Keratinocyte (primary cell): ENCODE measurements at places on chromosomes 6 and 20. TPM values are rescaled to one million over a fixed set of nuclear protein-coding genes. Genes with fewer than 3 reads are reported as not detected.
A peak's percentile ranks its signal among the peaks of the same experiment; 100 is the strongest.

DNA sequence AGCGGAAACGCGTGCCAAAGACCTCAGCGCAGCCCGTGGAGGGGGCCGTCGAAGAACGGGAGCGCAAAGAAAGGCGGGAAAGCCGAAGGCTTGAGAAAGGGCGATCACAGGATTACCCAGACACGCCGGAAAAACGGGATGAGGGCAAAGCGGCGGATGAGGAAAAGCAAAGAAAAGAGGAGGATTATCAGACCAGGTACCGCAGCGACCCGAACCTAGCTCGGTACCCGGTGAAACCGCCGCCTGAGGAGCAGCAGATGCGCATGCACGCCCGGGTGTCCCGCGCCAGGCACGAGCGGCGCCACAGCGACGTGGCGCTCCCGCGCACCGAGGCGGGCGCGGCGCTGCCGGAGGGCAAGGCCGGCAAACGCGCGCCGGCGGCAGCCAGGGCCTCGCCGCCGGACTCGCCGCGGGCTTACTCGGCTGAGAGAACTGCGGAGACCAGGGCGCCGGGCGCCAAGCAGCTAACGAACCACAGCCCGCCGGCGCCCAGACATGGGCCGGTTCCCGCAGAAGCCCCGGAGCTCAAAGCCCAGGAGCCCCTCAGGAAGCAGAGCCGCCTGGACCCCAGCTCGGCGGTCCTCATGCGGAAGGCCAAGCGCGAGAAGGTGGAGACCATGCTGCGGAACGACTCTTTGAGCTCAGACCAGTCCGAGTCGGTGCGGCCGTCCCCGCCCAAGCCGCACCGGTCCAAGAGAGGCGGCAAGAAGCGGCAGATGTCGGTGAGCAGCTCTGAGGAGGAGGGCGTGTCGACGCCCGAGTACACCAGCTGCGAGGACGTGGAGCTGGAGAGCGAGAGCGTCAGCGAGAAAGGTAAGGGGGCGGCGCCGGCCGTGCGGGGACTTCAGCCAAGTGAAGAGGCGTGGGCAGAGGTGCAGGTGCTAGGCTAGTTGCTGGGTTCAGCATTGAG, 296.2 kb downstream of the RIMS1 start:
- peaks cover 31% of the 10 kb centered on the region for H3K27me3 ChIP-seq
- peak overlapping the region; percentile 59 for H3K4me3 ChIP-seq
- no peak overlapping the region for H3K27ac ChIP-seq
- H3K36me3 ChIP-seq: no peaks in the 10 kb centered on the region

STX7 gene
- polyA plus RNA-seq: 28.8 to 41.0 TPM (median 34.9 TPM) in 3 replicates

DNA sequence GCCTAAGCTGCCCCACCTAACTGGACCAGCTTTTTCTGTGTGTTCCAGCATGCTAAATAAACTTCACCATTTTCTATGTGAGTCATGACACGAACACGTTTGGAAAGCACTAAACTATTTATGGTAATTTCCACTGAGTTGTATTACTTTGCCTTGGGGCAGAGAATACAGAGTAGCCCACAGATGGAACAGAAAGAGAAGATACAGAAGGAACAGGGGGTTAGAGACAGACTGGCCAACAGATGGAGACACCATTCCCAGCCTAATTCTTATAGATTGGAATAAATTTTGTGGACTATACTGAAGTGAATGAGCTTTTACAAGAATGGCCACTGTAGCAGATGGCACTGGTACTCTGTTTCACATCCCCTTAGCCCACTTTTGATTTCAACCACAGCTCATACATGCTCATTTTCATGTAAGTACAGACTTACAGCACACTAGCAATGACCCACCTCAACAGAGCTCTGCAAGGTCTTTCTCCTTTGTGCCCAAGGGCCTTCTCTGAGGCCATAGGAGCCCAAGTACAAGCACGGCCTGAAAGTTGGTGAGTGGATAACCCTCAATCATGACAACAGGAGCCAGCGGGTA, 13.1 kb upstream of the NT5DC1 start:
- H3K36me3 ChIP-seq: no peaks in the 10 kb centered on the region
- H3K4me1 ChIP-seq: peaks cover 15% of the 10 kb centered on the region
- H3K27me3 ChIP-seq: no peaks in the 10 kb centered on the region
- no peak overlapping the region for H3K4me3 ChIP-seq
- no peak for DNase-seq

DNA sequence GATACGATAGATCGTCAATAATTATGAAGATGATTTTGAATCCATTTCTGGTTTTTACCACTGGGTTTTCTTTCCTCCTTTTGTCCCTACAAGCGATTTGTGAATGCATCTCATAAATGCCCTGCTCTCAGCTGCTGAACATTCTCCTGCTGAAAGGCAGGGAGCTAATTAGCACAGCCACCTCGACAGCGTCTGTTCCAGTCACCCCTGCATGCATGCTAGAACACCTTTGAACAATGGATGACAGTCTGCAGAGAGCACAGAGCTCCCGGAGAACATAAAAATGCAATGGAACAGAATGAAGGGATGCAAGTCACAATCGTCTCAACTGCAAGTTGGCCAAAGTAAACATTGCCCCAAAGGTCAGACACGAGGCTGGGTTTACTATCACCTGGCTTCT, 105.8 kb downstream of the SLC35B3 start:
- no peak overlapping the region for H3K4me3 ChIP-seq
- no peak for DNase-seq
- no peaks in the 10 kb centered on the region for H3K27me3 ChIP-seq
- H3K4me1 ChIP-seq: peaks cover 9% of the 10 kb centered on the region
- no peak overlapping the region for H3K27ac ChIP-seq
- no peaks in the 10 kb centered on the region for H3K36me3 ChIP-seq

DNA sequence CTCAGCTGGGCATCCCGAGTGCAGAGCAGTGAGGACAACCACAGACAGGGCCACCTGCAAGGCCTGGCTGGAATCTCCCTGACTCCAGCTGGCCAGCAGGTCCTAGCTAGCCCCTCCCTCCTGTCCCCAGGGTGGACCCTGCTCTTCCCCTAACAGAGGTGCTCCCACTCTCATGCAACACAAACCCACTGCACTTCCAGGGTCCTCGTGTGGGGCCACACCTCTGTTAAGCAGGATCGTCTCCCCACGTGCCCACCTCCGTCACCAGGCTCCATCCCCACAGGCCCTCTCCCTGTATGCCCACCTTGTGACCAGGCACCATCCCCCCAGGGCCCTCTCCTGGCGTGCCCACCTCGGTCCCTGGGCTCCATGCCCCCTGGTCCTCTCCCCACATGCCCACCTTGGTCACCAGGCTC, 17.3 kb downstream of the TAF4 start:
- no peak overlapping the region for H3K4me3 ChIP-seq
- DNase-seq: no peak
- H3K27ac ChIP-seq: no peak overlapping the region

GSTA1 gene
- not detected in 3 replicates for polyA plus RNA-seq

ENPP3 gene
- polyA plus RNA-seq: not detected in 3 replicates

TRIM40 gene
- polyA plus RNA-seq: not detected in 3 replicates

MRPS26 gene
- 29.8 to 37.4 TPM (median 33.0 TPM) in 3 replicates for polyA plus RNA-seq

GRCh38 chr6:125201961-125202729, 48.6 kb downstream of the TPD52L1 start:
- H3K27ac ChIP-seq: peak overlapping the region; percentile 83
- no peaks in the 10 kb centered on the region for H3K27me3 ChIP-seq
- DNase-seq: peak; percentile 36
- H3K4me1 ChIP-seq: peaks cover 25% of the 10 kb centered on the region
- peak overlapping the region; percentile 32 for H3K4me3 ChIP-seq

DNA sequence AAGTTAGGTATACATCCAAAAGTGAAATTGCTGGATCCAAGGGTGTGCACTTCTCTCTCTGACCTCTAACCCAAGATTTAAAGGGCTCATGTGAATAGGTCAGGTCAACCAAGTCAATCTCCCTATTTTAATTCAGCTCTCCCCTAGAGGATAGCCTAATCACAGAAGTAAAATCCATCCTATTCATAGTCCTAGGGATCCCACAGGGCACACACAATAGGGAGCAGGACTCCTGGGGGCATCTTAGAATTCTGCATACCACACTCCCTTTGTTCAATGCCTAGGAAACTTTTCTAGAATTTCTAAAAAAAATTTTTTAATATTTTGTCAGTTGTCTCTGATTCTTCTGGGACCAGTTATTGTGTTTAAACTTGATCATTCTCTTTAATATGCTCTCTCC, 35.1 kb downstream of the CST9L start:
- H3K36me3 ChIP-seq: no peaks in the 10 kb centered on the region
- no peak overlapping the region for H3K27ac ChIP-seq
- DNase-seq: no peak
- no peaks in the 10 kb centered on the region for H3K27me3 ChIP-seq
- no peaks in the 10 kb centered on the region for H3K4me1 ChIP-seq

GRCh38 chr6:40505191-40505810, 81.9 kb downstream of the LRFN2 start:
- no peaks in the 10 kb centered on the region for H3K27me3 ChIP-seq
- no peak for DNase-seq
- no peaks in the 10 kb centered on the region for H3K36me3 ChIP-seq
- H3K4me1 ChIP-seq: no peaks in the 10 kb centered on the region
- no peak overlapping the region for H3K27ac ChIP-seq
- H3K4me3 ChIP-seq: no peak overlapping the region

MEP1A gene
- 0.05 to 0.07 TPM (median 0.06 TPM) in 3 replicates for polyA plus RNA-seq

GRCh38 chr6:16716321-16716858, 44.9 kb downstream of the ATXN1 start:
- no peak for DNase-seq
- H3K36me3 ChIP-seq: no peaks in the 10 kb centered on the region
- no peak overlapping the region for H3K4me3 ChIP-seq
- peaks cover 46% of the 10 kb centered on the region for H3K4me1 ChIP-seq
- H3K27me3 ChIP-seq: no peaks in the 10 kb centered on the region
- no peak overlapping the region for H3K27ac ChIP-seq

BEND6 gene
- 0.77 to 1.0 TPM (median 0.77 TPM) in 3 replicates for polyA plus RNA-seq

CLDN20 gene
- polyA plus RNA-seq: 0.09 to 0.39 TPM in 2 of 3 replicates, not detected in the other

DNA sequence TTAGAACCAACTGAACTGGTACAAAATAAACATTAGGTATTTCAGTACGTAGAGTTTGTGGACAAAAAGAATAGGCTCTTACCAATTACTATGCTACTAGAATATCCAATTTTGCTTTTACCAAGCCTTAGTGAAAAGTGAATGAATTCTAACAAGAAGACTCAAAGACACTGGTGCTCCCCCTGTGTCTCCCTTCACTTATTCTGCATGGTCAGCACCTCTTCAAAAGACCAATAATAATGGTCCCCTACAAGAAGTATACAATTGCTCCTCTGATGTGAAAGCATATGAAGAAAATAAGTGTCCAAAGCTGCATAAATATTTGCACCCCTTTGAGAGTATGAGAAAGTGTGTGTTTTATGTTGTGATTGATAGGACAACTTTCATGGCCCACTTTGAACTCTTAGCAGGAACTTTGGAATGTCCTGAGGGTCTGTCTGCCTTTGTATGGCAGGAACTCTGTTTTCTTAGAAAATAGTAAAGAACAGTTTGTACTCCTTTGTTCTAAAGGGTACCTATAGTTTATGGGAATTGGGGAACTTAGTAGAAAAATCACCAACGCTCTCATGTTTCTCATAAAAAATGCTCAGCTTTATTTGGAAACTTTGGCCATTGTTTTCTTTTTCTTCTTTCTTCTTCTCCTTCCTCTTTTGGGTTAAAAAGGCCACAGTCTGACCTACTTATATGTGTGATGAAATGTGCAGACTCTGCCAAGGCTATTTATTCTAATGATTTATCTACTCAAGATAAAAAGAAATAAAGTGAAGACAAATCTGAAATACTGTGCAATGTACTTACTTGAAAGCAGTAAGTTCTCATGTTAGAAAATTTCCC, 352.4 kb downstream of the LAMA2 start:
- DNase-seq: no peak
- peaks cover 7% of the 10 kb centered on the region for H3K4me1 ChIP-seq
- no peak overlapping the region for H3K27ac ChIP-seq

DNA sequence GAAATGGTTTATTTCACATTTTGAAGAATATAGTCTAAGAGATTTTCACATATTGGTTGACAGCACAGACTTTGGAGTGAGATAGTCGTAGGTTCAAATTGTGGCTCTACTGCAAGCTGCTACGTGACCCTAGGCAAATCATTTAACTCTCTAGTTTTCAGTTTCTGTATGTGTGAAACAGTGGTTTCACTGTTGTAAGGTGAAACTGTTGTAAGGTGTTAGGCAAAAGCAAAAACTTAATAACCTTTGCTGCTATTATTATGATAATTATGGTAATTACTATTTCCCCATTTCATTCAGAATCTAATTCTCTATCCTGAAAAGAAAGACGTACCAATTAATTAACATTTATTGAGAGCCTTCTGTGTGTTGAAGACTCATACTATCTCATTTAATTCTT, 144.2 kb downstream of the REV3L start:
- no peaks in the 10 kb centered on the region for H3K27me3 ChIP-seq
- DNase-seq: no peak
- no peaks in the 10 kb centered on the region for H3K36me3 ChIP-seq
- no peak overlapping the region for H3K4me3 ChIP-seq

ADGB gene
- not detected in 3 replicates for polyA plus RNA-seq

DNA sequence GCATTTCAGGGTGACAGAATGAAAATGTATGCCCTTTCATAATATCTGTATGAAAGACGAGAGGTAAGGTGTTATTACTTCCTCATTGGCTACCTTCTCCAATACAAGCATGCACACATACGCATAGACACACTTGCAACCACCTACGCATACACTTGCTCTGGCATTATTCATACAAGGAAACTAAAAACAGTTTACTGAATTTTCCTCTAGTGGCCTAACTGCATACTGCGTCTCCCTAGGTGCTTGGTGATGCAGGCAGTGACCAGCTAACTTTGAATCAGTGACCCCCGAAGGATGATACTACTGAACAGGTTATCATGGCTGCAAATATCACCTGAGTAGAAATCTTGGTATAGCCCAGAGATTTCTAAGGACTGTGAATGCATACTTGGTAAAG, 593.1 kb downstream of the PKHD1 start:
- no peaks in the 10 kb centered on the region for H3K27me3 ChIP-seq
- no peak overlapping the region for H3K4me3 ChIP-seq
- no peaks in the 10 kb centered on the region for H3K36me3 ChIP-seq
- H3K27ac ChIP-seq: no peak overlapping the region
- no peak for DNase-seq

- H3K27me3 ChIP-seq: no peaks in the 10 kb centered on the region
- no peak overlapping the region for H3K4me3 ChIP-seq
- no peaks in the 10 kb centered on the region for H3K4me1 ChIP-seq
- no peaks in the 10 kb centered on the region for H3K36me3 ChIP-seq
Measured at GRCh38 chr6:79801362-79801761, 146.0 kb downstream of the ELOVL4 start.

GLP1R gene
- polyA plus RNA-seq: not detected in 3 replicates

GRCh38 chr20:57310821-57311514, 18.6 kb upstream of the SPO11 start:
- no peaks in the 10 kb centered on the region for H3K4me1 ChIP-seq
- DNase-seq: no peak
- no peak overlapping the region for H3K4me3 ChIP-seq
- no peaks in the 10 kb centered on the region for H3K36me3 ChIP-seq

KCNK5 gene
- polyA plus RNA-seq: 0.02 to 0.03 TPM in 2 of 3 replicates, not detected in the other

GRCh38 chr6:4599924-4600323, 176.3 kb upstream of the CDYL start:
- no peaks in the 10 kb centered on the region for H3K36me3 ChIP-seq
- H3K27ac ChIP-seq: peak overlapping the region; percentile 75
- H3K27me3 ChIP-seq: no peaks in the 10 kb centered on the region

RHAG gene
- 0.05 TPM in 1 of 3 replicates, not detected in the others for polyA plus RNA-seq

OR12D3 gene
- polyA plus RNA-seq: not detected in 3 replicates

CFB gene
- polyA plus RNA-seq: 0.84 to 2.9 TPM (median 2.5 TPM) in 3 replicates

NRSN1 gene
- polyA plus RNA-seq: not detected in 3 replicates
